IMR-90 (cell line): ENCODE measurements at places on chromosomes 6 and 20.

GRCh38 chr6:127085181-127085580 lies 33.3 kb upstream of the RSPO3 start:
- no peak for DNase-seq

DNA sequence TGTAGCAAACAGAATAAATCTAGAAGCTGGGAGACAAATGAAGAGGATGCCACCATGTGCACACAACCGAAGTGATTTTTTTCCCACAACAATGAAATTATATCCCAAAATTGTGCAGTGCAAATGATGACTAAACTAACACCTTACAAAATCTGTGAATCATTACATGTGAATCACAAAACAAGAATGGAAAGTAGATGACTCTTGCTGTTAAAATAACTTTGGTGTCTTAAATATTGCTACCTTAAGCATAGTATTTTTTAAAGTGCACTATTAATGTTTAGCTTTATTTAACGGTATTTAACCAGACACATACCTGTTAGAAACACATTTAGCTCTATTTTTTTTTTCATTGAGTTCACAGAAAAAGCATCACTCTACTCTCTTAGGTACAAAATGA lies 190.8 kb downstream of the TBC1D32 start:
- no peak for DNase-seq

- DNase-seq, result peak; percentile 35
Measured at GRCh38 chr20:46914789-46915379, 20.2 kb downstream of the EYA2 start.

GRCh38 chr20:8642247-8642646 lies 426.6 kb upstream of the PLCB4 start:
- no peak for DNase-seq

DNA sequence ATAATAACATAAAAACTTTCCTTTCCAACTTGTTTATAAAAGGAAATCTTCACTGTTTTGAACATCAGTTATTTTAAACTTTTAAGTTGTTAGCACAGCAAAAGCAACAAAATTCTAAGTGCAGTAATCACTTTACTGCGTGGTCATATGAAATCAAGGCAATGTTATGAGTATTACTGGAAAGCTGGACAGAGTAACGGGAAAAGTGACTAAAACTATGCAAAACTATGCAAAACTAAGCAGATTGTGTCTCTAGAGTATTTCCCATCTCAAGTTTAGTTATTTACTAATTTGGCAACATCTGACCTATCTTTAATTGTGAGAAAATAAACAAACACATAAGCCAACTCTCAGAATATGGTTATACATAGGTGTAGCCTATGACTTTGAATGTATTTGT lies 10.9 kb upstream of the ANKEF1 start:
- DNase-seq, result no peak

GRCh38 chr6:35165630-35166071 lies 24.5 kb upstream of the TCP11 start:
- DNase-seq, result peak; percentile 87

DNA sequence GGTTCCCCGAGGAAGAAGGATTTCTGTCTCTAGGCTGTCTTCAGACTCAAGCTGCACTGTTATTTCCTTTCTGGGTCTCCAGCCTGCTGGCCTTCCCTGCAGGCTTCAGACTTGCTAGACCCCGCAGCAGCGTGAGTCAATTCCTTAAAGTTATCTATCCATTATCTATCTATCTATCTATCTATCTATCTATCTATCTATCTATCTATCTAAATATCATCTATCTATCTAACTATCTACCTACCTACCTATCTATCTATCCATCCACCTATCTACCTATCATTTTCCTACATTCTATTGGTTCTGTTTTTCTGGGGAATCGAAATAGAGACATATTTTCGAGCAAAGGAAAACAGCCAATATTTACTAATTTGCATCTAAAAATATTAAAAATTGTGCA lies 48.7 kb upstream of the BMP6 start:
- DNase-seq, result no peak

DNA sequence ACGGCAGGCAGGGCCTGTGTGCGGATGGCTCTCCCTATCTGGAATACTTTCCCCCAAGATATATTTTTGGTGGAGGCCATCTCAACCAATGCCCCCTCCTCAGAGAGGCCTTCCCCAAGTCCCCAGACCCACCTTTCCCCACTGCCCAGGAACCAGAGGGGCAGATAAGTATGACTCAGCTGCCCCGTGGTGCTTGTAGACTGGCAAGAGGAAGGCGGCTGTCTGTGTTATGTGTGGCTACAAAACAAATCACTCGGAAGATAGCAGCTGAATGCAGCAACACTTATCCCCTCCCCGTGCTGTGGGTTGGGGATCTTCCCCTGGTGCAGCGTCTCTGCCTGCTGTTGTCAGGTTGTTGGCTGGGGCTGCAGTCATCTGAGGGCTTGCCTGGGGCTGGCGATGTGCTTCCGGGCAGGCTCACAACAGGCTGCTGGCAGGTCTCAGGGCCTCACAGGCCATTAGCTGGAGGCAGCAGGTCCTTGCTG lies 7.1 kb downstream of the NPEPL1 start:
- no peak for DNase-seq

- DNase-seq, result no peak
Measured at GRCh38 chr6:76264468-76264867, 192.0 kb upstream of the IMPG1 start.

DNA sequence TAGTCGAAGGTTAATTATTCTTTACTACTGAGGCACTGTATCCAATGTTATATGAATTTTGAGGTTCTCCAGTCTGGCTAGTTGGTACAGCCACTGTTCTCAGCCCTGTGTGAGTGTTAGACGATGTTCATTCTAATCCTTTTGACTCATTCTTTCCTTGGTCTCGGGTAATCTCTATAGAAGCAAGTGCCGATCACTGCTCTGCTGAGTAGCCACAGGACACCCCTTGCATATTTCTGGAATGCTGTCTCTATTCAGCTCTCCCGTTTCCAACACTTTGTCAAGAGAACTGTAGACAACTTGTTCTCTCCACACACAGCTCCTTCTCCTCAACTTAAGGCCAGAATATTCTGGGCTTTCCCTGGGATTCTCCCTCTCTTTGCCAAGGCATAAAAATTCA lies 42.4 kb upstream of the PLCB1 start:
- no peak for DNase-seq

GRCh38 chr20:35257175-35257909 lies 20.6 kb downstream of the MMP24OS start:
- DNase-seq, result peak; percentile 44

DNA sequence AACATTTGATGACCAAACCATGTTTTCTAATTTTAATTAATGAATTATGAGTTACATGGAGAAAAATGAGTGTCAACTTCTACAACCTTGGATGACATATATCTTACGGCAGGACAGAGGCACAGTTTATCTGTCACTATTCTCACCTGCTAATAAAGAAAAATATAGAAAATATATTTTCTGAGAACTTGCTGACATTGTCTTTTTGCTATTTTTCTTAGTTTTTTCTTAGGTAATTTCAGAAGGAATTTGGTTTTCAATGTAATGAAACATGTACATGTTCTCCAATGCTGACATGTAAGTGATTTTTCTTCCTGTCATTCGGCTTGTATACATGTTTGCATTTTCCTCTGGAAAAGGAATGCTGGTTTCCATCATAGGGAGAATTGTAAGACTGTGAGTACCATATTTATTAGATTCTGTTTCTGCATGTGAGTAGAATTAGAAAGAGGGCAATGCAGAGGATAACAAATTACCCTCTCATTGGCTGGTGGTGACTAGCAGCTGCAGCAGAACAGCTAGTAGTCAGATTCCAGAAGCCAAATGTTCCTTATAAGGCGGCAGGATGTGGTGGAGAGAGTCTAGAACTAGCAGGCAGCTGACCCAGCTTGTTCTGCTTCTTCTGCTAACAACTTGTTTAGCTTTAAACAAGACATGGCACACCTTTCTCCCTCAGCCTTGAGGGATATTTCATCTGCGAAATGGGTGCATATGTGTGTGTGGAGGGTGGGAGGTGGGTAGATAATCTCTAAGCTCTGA lies 132.8 kb upstream of the SPACA1 start:
- DNase-seq, result peak; percentile 12

DNA sequence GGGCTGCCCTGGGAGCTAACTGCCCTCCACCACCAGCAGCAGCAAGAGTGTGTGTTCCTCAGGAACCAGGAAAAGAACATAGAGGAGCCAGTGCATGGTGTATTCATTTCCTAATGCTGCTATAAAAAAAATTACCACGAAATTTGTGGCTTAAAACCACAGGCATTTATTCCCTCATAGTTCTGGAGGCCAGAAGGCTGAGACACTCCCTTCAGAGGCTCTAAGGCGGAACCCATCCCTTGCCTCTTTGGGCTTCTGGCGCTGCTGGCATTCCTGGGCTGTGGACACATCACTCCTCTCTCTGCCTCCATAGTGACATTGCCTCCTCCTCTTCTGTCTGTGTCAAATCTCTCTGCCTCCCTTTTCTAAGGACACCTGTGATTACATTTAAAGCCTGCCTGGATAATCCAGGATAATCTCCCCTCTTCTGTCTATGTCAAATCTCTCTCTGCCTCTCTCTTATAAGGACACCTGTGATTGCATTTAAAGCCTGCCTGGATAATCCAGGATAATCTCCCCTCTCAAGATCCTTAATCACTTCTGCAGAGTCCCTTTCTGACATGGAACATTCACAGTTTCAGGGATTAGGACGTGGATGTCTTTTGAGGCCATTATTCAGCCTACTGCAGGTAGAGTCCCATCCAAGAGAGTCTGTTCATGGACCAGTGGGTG lies 54.7 kb downstream of the NDUFAF5 start:
- peak; percentile 41 for DNase-seq

DNA sequence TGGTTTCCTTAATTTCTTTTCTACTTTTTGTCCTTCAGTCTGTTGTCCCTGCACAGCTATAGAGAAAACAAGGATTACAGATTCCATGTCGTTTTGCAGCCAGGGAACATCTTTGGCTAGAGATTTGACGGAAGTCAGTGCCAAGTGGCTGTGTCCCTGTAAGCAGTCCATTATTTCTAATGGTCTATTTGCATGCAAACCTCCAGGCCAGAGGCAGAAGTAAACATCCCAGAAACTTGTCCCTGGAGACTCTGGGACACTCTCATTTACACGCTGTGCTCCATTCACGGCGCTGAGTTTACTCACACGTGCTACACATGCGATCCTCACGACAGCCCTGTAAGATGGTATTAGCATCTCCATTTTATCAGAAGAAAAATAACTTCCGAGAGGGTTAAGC lies 355.5 kb downstream of the PRKN start:
- no peak for DNase-seq

- peak; percentile 80 for DNase-seq
Measured at GRCh38 chr6:75102301-75102700, 103.6 kb downstream of the COL12A1 start.

GRCh38 chr20:49591217-49591865 lies 23.4 kb upstream of the PTGIS start:
- DNase-seq, result peak; percentile 70

GRCh38 chr6:152942319-152942869 lies 40.4 kb downstream of the FBXO5 start:
- no peak for DNase-seq

DNA sequence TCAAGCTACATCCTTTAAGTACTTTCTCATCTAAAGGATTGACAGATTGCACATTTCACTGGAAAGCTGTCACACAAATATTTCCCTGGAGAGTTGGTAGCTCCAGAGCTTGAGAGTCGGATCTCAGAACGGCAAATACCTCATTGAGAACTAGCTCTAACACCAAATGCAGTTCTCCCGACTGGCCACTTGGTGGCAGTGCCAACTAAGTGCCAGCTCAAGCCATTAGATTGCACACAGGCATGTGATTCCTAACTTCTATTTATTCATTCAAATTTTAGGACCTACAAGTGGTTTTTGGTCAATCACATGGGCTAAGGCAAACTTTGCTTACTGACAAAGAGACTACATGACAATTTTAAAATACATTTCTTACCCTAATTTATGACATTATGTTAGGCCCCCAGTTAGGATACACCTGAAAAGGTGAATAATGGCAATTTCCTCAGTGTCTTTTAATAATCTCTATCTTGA lies 7.9 kb upstream of the MCHR2 start:
- peak; percentile 60 for DNase-seq

DNA sequence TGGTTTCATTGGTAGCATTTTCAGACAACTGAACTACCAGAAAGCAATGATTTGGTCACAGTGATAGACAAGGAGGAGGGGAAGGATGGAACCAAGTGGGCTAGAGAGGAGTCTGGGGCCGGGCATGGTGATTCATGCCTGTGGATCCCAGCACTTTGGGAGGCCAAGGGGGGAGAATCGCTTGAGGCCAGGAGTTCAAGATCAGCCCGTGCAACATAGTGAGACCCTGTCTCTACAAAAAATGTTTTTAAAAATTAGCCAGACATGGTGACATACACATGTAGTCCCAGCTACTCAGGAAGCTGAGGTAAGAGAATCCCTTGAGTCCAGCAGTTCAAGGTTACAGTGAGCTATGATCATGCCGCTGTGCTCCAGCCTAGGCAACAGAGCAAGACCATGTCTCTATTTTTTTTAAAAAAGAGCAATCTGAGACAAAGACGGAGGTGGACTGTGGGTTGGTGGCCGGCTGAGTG lies 70.6 kb downstream of the SYCP2L start:
- no peak for DNase-seq

DNA sequence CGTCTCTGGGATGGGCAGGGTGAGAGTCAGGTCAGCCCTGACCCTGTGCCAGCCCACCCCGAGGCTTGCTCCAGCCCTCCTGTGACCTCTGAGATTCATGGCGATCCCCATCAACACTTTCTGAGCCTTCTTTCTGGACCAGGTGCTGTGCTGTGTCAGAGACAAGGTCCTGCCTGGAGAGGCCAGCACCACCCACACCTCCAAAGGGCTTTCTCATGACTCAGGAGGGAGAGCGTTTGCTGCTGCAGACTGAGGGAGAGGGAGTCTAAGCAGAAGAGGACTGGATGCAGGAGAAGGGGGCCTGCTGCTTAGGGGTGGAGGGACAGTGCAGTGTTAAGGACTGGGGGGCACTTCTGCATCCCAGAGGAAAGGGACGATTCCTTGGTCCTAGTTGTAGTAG lies 193.5 kb downstream of the LRFN2 start:
- no peak for DNase-seq

DNA sequence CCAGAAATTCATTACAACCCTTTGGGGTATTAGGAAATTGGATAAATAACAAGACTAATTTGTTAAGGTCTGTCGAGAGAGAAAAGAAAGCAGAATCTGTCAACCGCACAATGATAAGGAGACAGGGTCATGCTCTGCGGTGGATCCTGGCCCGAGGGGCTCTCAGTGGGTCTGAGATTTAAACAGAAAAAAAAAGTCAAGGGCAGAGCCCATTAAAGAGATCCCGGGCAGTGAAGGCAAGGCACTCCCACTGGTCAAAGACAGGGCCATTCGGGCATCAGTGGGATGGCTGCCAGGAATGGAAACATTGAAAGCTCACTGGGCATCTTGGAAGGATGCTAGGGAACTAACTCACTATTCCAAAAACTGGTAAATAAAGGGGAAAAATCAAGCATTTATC lies 77.9 kb downstream of the GNAS-AS1 start:
- no peak for DNase-seq
